ENCODE measurements at places on chromosomes 12 and 14. TPM values are rescaled to one million over a fixed set of nuclear protein-coding genes. Genes with fewer than 3 reads are reported as not detected.

- peak; percentile 69 for DNase-seq
- H3K4me1 ChIP-seq: peaks cover 36% of the 10 kb centered on the region
- no peak overlapping the region for H3K27ac ChIP-seq
- no peak overlapping the region for H3K4me3 ChIP-seq
- no peaks in the 10 kb centered on the region for H3K36me3 ChIP-seq
- H3K27me3 ChIP-seq: peaks cover 3% of the 10 kb centered on the region
These were observed 24.8 kb downstream of the FOS start for GRCh38 chr14:75303381-75303789.

- H3K4me1 ChIP-seq: peaks cover 31% of the 10 kb centered on the region
- peak; percentile 67 for DNase-seq
- peaks cover 38% of the 10 kb centered on the region for H3K36me3 ChIP-seq
- peak overlapping the region; percentile 93 for H3K27ac ChIP-seq
These were observed 1.0 kb upstream of the DUSP6 start for GRCh38 chr12:89353188-89353822.

Gene USP44
- total RNA-seq: 11.1 TPM

GRCh38 chr12:52050116-52050757 lies 1.0 kb upstream of the NR4A1 start:
- peaks cover 6% of the 10 kb centered on the region for H3K27me3 ChIP-seq
- H3K4me1 ChIP-seq: peaks cover 46% of the 10 kb centered on the region
- peaks cover 2% of the 10 kb centered on the region for H3K36me3 ChIP-seq

Gene RPGRIP1
- not detected for total RNA-seq

Gene BRMS1L
- total RNA-seq: 4.0 TPM

GRCh38 chr12:24328261-24328660 lies 378.8 kb upstream of the SOX5 start:
- H3K4me3 ChIP-seq: no peak overlapping the region
- H3K36me3 ChIP-seq: no peaks in the 10 kb centered on the region
- H3K27ac ChIP-seq: no peak overlapping the region
- H3K27me3 ChIP-seq: no peaks in the 10 kb centered on the region
- DNase-seq: no peak
- H3K4me1 ChIP-seq: no peaks in the 10 kb centered on the region

DNA sequence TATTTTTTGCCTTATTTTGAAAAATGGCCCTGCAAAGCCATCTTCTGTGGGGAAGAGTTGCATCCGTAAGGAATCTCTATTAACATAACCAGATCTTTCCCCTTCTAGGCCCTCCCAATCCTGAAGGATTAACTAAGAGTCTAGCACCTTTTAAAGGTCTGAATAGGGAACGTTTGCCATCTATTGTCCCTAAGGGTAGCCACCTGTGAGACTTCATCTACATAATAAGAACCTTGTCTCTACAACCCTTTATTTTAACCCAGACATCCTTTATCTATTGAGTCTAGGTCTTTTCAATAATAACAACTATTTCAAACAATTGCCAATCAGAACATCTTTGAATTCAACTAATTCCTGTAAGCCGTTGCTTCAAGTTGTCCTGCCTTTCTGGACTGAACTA lies 4.4 kb downstream of the EDDM3B start:
- DNase-seq: no peak
- H3K27me3 ChIP-seq: peaks cover 26% of the 10 kb centered on the region
- H3K4me1 ChIP-seq: peaks cover 2% of the 10 kb centered on the region
- H3K27ac ChIP-seq: no peak overlapping the region
- H3K36me3 ChIP-seq: no peaks in the 10 kb centered on the region

DNA sequence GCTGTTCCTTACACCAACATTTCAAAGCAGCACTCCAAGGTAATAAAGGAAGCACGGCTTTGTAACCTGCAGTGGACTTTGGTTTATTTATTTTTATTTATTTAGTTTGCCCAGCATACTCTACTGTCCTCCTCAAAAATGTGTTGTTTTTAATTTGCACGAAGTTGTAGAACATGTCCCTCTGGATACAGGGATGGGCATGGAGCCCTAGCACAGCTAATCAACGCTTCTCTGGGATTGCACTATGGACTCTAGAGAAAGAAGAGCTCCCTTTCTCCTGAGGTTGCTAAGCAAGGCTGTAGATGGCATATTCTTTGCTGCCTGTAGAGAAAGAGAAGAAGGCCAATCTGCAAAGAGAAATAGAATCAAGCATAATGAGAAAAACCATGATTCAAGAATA lies 5.9 kb upstream of the ANAPC5 start:
- H3K27ac ChIP-seq: no peak overlapping the region
- H3K36me3 ChIP-seq: no peaks in the 10 kb centered on the region
- H3K27me3 ChIP-seq: peaks cover 6% of the 10 kb centered on the region
